ENCODE measurements at places on chromosomes 2 and 18.

DNA sequence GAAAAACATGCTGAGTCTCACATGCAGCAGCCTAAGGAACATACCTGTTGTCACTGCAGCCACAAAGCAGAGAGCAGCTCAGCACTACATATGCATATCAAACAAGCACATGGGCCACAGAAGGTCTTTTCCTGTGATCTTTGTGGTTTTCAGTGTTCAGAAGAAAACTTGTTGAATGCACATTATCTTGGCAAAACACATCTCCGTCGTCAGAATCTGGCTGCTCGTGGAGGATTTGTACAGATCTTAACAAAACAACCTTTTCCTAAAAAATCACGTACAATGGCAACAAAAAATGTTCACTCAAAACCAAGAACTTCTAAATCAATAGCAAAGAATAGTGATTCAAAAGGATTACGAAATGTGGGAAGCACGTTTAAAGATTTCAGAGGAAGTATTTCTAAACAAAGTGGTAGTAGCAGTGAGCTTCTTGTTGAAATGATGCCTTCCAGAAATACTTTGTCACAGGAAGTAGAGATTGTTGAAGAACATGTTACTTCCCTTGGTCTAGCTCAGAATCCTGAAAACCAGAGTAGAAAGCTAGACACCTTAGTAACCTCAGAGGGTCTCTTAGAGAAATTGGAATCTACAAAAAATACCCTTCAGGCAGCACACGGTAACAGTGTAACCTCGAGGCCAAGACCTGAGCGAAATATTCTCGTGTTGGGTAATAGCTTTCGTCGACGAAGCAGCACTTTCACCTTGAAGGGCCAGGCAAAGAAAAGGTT is 34.1 kb downstream of the ZNF407 start:
- no peaks in the 10 kb centered on the region for H3K27me3 ChIP-seq
- H3K36me3 ChIP-seq: no peaks in the 10 kb centered on the region
- H3K27ac ChIP-seq: no peak overlapping the region
- no peaks in the 10 kb centered on the region for H3K4me1 ChIP-seq
- H3K4me3 ChIP-seq: no peak overlapping the region

DNA sequence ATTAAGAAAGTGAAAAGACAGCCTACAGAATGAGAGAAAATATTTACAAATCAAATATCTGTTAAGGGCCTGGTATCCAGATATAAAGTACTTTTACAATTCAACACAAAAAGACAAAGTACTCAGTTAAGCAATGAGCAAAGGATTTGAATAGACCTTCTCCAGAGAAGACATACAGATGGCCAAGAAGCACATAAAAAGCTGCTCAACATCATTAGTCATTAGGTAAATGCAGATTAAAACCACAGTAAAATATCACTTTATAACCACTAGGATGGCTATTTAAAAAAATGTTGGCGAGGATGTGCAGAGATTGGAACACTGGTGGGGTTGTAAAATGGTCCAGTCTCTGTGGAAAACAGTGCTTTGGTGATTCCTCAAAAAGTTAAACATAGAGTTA is 38.9 kb downstream of the RAB31 start:
- no peaks in the 10 kb centered on the region for H3K27me3 ChIP-seq
- no peak overlapping the region for H3K27ac ChIP-seq
- DNase-seq: no peak
- no peaks in the 10 kb centered on the region for H3K36me3 ChIP-seq
- H3K4me1 ChIP-seq: no peaks in the 10 kb centered on the region

DNA sequence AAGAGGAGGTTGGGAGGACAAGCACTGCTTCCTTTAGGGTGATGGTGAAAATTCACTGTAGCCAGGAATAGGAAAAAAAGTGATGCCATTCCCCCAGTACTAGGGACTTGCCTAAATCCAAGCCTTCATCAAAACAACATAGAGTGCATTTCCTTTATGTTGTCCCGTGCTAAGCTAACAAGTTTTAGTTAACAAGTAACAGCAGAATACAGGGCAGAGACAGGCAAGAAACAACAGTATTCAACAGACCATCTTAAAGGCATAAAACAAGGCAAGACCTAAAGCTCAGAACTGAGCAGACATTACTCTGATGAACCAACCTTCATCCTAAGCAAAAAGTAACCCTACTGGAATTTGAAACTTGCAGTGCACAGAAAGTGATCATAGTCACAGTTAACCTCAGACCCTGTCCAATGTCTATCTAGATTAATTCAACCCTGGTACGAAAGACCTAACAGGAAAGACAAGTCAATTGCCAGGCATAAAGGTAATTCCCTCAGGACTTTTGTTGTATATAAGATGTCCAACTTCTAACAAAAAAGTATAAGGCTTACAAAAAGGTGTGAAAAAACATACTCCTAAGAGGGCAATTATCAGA is 34.4 kb upstream of the GALNT1 start:
- H3K27ac ChIP-seq: no peak overlapping the region
- no peaks in the 10 kb centered on the region for H3K4me1 ChIP-seq
- DNase-seq: no peak

DNA sequence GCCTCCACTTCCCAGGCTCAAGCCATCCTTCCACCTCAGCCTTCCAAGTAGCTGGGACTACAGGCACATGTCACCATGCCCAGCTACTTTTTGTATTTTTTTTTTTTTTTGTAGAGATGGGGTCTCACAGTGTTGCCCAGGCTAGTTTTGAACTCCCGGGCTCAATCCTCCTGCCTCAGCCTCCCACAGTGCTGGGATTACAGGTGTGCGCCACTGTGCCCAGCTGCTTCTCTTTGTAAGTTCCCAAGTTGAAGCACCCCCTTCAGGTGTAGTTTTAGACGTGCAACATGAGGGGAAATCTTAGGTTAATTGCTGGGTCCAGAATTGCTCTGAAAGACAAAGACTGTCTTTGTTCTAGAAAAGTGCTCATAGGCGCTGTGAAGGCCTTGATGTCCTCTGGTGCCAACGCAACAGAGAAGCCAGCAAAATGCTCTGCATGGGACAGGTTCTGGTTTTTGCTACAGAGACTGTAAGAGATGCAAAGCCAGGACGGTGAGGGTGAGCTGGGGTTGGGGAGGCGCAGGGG is 46.6 kb downstream of the RRM2 start:
- H3K4me3 ChIP-seq: no peak overlapping the region
- H3K4me1 ChIP-seq: no peaks in the 10 kb centered on the region
- no peaks in the 10 kb centered on the region for H3K36me3 ChIP-seq

- DNase-seq: no peak
- H3K27ac ChIP-seq: no peak overlapping the region
- no peaks in the 10 kb centered on the region for H3K4me1 ChIP-seq
- H3K36me3 ChIP-seq: no peaks in the 10 kb centered on the region
- H3K27me3 ChIP-seq: no peaks in the 10 kb centered on the region
Observed at GRCh38 chr2:174666312-174666711, 68.7 kb upstream of the WIPF1 start.

GRCh38 chr2:55844986-55845385 is 78.6 kb downstream of the EFEMP1 start:
- H3K4me3 ChIP-seq: no peak overlapping the region
- no peak overlapping the region for H3K27ac ChIP-seq
- H3K27me3 ChIP-seq: no peaks in the 10 kb centered on the region

DNA sequence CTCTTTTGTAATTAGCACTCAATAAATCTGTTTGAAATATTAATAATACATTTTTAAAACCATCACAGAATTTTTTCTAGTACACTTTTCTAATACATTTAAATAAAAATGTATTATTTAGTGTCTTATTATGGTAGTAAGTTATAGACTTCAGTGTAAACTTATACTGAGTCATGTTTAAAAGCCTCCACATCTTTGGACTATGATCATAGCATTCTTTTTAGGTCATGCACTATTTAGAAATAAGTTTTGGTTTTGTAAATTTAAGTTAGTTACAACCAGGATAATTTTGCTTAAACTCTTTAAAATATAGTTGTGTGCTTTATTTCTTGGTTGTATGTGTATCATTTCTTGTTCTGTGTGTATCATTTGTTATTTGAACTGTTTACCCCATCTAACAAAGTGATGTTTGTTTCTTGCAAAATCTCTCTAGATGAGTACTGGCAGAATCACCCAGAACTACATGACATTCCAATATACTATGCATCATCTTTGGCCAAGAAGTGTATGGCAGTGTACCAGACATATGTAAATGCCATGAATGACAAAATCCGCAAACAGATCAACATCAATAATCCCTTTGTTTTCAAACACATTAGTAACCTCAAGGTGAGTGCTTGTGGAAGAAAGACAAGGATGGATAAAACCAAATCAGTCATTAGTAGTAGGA is 16.7 kb downstream of the CPSF3 start:
- no peaks in the 10 kb centered on the region for H3K36me3 ChIP-seq
- H3K4me3 ChIP-seq: no peak overlapping the region
- no peak for DNase-seq
- H3K27ac ChIP-seq: no peak overlapping the region

GRCh38 chr18:70384181-70384790 is 95.4 kb downstream of the SOCS6 start:
- no peak overlapping the region for H3K27ac ChIP-seq
- no peaks in the 10 kb centered on the region for H3K27me3 ChIP-seq
- H3K4me3 ChIP-seq: no peak overlapping the region
- H3K4me1 ChIP-seq: no peaks in the 10 kb centered on the region
- no peaks in the 10 kb centered on the region for H3K36me3 ChIP-seq
- DNase-seq: no peak

DNA sequence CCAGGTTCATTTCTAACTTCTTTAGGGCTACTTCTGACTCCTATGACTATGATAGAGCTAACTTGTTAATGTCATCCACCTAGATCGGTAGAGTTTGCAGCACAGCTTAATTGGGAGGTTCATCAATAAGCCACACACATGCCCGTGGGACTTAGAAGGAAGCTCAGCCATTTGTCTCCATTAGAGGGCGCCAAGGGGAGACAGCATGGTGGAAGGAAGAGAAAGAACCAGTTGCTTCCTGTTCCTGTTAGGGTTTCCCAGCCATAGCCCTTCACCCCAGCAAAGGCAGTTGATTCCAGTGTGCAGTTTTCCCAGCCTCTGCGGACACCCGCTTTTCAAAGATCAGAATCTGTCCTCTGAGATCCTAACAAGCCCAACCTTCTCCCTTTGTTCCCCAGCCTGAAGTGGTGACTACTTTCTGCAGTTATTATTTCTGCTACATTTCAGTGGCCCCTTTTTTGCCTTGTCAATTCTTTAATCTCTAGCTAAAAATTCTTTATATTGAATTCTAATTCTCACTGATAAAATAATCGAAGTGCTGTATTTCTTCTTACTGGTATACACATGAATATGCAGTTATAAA is 30.3 kb downstream of the MAIP1 start:
- peak; percentile 80 for DNase-seq
- peaks cover 4% of the 10 kb centered on the region for H3K4me1 ChIP-seq
- no peaks in the 10 kb centered on the region for H3K36me3 ChIP-seq
- H3K27ac ChIP-seq: no peak overlapping the region

DNA sequence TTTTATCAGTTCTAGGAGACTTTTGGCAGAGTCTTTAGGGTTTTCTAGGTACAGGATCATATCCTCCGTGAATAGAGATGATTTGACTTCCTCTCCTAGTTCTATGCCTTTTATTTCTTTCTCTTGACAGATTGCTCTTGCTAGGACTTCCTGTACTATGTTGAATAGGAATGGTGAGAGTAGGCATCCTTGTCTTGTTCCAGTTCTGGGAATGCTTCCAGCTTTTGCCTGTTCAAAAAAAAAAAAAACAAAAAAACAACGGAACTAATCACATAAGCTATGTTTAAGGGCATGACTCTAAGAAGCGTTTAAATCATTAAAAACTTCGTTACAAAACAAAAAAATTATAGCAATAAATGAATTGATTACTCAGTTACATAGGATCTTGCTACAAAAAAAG is 145.7 kb downstream of the NUP35 start:
- no peaks in the 10 kb centered on the region for H3K36me3 ChIP-seq
- H3K4me1 ChIP-seq: no peaks in the 10 kb centered on the region
- no peak for DNase-seq
- H3K27me3 ChIP-seq: no peaks in the 10 kb centered on the region

DNA sequence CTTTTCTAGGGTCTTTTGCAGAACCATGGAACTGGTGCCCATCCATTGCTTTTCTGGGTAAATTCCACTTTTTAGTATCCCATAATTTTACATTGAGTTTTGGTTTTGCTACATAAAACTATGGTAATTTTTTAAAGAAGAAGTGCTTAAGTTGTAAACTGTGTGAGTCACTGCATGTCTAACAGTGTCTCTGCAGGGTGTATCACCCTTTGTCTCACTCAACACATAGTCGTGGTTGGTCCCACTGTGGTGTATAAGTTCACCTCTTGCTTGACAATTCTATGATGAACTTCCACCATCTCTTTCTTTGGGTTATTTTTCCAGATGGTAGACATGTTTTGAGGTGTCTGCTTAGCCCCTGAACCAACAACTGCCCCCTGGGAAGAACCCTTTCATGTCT is 10.5 kb downstream of the SCTR start:
- DNase-seq: no peak
- H3K4me1 ChIP-seq: no peaks in the 10 kb centered on the region
- no peak overlapping the region for H3K4me3 ChIP-seq
- H3K27me3 ChIP-seq: no peaks in the 10 kb centered on the region
- H3K27ac ChIP-seq: no peak overlapping the region

GRCh38 chr2:111250448-111251030 is 129.8 kb downstream of the BCL2L11 start:
- no peak for DNase-seq
- H3K36me3 ChIP-seq: no peaks in the 10 kb centered on the region
- no peak overlapping the region for H3K27ac ChIP-seq
- no peaks in the 10 kb centered on the region for H3K27me3 ChIP-seq
- no peaks in the 10 kb centered on the region for H3K4me1 ChIP-seq

GRCh38 chr2:24439280-24439970 is 51.6 kb upstream of the NCOA1 start:
- H3K4me1 ChIP-seq: no peaks in the 10 kb centered on the region
- H3K27ac ChIP-seq: no peak overlapping the region
- DNase-seq: no peak
- no peaks in the 10 kb centered on the region for H3K36me3 ChIP-seq
- H3K27me3 ChIP-seq: no peaks in the 10 kb centered on the region

DNA sequence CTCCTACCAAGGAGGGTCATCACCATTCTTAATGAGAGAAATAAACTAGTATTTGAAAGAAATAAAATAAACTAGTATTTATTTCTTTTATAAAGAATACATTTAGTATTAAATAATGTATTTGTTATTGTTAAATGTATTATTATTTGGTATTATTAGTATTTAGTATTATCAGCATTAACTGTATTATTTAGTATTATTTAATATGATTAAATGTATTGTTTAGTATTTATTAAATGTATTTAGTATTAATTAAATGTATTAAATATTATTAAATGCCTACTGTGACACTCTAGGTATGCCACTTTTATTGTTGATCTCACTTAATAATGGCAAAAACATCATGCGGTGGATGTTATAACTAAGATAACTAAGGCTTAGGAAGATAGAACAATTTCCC is 353.6 kb upstream of the MAP2 start:
- no peaks in the 10 kb centered on the region for H3K4me1 ChIP-seq
- H3K4me3 ChIP-seq: no peak overlapping the region
- H3K27me3 ChIP-seq: no peaks in the 10 kb centered on the region

GRCh38 chr2:58042486-58042970 is 4.1 kb upstream of the VRK2 start:
- H3K27me3 ChIP-seq: no peaks in the 10 kb centered on the region
- peak; percentile 75 for DNase-seq
- no peak overlapping the region for H3K4me3 ChIP-seq
- peaks cover 22% of the 10 kb centered on the region for H3K4me1 ChIP-seq

Measured in MM.1S (cell line).